C1 segment of cervical spinal cord (tissue), 14 donors: ENCODE measurements at places on chromosomes 1 and 21.

GRCh38 chr1:94068999-94069918, 51.7 kb downstream of the ABCA4 start:
- DNase-seq, result no peak

- DNase-seq, result no peak
These were observed 58.9 kb downstream of the TGFBR3 start for GRCh38 chr1:91827087-91827458.

DNA sequence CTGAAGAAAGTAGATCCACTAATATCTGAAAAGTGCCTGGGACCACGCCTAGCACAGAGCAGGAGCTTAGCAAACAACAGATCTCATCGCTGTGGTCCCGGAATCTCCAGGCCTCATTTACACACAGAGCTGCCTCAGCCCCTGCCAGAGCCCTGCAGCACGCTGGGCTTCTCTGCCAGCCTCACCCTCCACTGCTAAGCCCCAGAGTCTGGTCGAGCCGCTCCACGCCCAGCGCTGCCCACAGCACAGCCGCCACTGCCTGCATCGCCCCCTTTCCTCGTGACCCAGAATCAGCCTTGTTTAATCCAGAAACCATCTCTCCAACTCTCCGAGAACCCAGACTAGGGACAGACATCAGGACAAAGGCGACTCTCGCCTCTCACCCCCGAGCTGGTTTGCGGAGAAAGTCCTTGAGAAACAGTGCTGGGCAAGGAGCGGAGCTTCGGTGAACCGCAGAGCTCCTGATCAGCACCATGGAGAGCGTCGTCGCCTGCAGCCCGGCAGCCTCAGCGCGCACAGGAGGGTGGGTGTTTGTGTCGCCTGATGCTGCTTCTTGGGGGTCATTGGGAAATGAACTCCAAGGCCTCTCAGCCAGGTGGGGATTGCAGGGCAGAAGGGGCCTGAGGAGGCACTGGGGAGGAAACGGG, 145.1 kb downstream of the NPHP4 start:
- no peak for DNase-seq

DNA sequence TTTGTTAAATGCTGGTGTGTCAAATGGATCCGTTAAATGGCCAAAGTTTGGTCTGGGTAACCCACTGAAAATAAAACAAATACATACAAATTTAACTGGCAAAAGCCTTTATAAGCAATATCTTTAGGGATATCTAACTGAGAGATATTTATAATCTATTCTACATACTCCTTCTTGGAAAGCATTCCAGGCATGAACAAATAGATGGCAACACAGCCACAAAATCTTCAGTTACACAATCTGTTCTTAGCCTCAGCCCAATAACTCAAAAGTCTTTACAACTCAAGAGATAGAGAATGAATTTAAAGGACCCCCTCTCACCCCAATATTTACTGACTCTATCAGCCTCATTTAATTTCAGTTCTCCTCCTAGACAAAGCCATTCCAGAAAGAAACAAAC, 58.7 kb downstream of the NRDC start:
- no peak for DNase-seq

DNA sequence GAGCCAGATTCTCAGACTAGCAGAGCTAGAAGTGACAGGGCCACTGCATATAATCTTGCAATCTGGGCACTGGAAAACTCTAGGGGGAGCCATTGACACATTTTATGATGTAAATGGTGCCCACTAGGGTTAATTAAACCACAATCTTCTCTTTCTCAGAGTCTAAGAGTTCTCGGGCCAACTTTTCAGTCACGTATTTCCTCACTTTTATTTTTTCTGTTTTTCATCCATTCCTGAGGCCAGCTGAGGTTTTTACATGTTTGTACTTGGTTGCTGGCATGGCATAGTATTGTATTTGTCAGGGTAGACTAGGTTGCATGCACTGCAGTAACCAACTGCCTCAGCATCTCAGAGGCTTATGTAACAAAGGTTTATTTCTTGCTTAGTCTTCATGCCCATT, 138.2 kb downstream of the ZNF326 start:
- no peak for DNase-seq

GRCh38 chr1:166080967-166081870, 85.6 kb downstream of the FAM78B start:
- DNase-seq, result no peak

DNA sequence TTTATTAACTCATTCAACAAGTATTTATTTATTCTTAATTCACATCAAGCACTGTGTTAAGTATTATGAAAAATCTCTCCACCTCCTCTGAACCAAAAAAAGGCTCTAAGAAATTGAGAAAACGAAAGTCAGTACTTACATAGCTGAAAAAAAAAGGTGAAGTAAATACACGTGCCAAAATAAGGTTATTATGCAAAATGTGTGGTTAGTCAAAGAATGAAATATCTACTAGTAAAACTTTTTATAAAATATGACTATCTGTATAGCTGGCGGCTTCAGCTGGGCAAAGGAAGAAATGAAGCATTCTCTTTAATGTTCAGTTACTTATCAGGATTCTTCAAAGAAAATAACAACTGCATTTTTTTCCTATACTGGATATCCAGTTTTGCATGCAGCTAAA, 35.5 kb upstream of the ASPM start:
- DNase-seq, result no peak
